ENCODE measurements at places on chromosomes 1 and 21. TPM values are rescaled to one million over a fixed set of nuclear protein-coding genes. Genes with fewer than 3 reads are reported as not detected.

Gene PLOD1
- total RNA-seq: 2.9 TPM

Gene LCE1F
- total RNA-seq: not detected

Gene GPN2
- 38.0 TPM for total RNA-seq

Gene MIXL1
- not detected for total RNA-seq

Gene EPHA2
- not detected for total RNA-seq

Gene PRELP
- not detected for total RNA-seq

Gene CYP4X1
- total RNA-seq: not detected

Measured in CD4-positive, alpha-beta memory T cell (primary cell).